Cerebellar nuclear complex (tissue), 1 donor: ENCODE measurements at places on chromosomes 1 and 21.

DNA sequence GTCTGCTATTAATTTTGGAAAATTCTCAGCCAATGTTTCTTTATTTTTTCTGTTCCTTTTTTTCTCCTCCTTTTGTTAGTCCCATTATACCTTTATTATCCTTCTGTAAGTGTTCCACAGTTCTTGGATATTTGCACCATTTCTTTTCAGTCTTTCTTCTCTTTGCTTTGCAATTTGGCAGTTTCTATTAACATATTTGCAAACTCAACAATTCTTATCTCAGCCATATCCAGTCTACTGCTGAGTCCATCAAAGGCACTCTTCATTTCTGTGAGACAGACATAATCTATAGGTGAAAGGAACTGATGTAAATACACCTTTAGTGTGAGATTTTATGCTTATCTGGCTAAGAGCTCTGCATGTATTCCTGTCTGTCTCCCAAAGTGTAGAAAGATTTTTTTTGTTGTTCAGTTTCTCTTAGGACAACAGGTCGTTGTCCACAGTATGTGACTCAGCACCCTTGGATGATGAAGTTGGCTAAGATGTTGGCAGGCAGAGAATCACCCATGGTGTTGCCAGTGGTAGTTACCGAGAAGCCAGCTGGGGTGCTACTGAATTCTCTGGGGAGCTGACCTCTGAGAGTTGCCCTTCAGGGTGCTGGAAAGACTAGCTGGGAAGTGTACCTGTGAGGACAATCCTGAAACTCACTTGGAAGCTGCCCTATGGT, 38.4 kb downstream of the LEPR start:
- no peak for DNase-seq

DNA sequence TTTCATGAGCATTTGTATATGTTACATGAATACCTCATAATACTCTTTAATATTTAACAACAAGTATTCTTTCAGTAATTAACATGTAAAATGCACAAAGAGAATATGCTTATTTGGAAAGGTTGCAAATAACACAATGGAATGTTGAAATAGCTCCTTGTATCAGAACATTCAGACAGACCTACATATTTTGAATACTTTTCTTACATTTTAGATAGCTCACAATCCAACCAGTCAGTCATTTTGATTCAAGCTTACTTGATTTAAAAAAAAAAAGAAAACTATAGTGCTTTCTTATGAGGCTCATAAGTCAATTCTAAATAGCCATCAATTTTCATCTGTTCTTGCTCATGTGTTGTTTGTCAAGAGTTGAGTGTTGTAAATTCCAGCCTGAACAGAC, 518.8 kb downstream of the ADGRL2 start:
- no peak for DNase-seq

DNA sequence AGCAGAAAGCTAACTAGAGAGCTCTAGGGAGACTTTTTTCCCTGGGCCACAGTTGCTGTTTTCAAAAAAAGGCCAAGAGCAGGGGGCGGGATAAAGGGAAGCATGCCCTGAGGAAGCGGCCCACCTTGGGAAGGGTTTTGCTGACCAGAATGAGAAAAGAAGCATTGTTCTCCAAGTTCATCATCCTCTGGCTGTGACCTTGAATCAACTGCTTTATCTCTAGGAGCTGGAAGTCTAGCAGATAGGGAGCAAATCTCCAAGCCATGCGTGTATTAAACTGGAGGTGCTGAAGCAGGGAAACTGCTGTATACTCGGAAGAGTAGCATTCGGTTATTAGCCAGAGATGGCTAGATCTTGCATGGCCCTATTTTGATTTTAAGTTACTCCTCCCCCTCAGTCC, 64.8 kb downstream of the ATP2B4 start:
- no peak for DNase-seq

DNA sequence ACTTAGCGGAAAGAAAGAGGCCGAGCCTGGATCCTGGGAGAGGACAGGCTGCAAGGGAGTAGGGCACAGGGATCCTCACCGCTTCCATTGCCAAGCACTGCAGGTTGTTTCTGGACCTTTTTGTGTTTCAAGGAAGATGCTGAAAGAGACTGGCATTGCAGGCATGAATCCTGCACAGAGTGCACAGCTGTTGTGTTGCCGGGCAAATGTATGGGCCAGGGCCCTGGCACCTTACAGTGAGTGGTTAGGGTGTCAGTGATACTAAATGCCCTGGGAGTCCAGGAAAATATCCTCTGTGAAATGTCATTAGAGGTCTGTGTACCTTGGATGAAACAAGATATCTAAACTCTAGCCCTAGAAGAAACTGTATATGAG, 145.5 kb upstream of the FGGY start:
- DNase-seq: no peak
